ENCODE measurements at places on chromosomes 16 and 17.

GRCh38 chr17:48878920-48879898 lies 13.4 kb upstream of the ATP5MC1 start:
- DNase-seq, result peak; percentile 64

DNA sequence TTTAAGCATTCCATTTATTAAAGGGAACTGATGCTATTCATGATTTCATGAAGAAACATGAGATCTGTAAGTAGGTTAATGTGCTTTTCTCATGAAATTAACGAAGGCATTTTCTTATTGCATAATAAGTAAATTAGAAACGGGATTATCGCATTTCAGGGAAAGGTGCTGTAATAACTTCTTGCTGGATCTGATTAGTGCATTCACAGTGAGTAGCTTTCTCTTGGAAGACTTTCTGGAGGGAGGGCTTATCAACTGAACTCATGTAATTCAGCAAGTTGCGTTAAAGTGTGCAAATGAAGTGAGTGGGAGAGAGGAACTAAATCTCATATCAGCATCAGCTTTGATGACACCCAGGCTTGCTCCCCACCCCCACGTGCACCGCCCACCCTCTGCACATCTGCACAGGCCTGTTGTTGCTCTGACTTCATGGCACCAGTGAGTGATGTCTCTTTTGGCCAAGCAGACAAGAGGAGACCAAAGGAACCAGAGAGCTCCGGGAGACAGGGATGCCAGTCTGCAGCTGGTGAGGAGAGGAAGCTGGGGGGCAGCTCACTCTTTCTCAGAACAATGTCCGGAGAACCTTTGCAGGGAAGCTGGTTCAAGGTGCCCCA lies 26.3 kb upstream of the GAS7 start:
- no peak for DNase-seq

- DNase-seq, result no peak
Measured at GRCh38 chr17:54991567-54991966, 23.0 kb downstream of the STXBP4 start.

- no peak for DNase-seq
Measured at GRCh38 chr17:42413464-42414040, 9.5 kb downstream of the CAVIN1 start.

- no peak for DNase-seq
Measured at GRCh38 chr17:67594115-67594880, 123.4 kb upstream of the NOL11 start.

DNA sequence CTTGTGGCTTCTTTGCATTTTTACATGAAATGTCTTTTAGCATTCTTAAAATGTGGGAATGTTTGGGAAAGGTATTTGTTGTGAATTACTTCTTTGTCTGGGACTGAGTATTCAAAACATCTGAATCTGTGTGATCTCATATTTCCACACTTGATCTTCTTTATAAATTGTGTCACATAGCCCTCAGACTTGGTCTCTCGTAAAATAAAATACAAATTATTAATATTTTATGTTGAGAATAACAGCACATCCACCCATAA lies 81.9 kb downstream of the TUBD1 start:
- DNase-seq, result no peak

DNA sequence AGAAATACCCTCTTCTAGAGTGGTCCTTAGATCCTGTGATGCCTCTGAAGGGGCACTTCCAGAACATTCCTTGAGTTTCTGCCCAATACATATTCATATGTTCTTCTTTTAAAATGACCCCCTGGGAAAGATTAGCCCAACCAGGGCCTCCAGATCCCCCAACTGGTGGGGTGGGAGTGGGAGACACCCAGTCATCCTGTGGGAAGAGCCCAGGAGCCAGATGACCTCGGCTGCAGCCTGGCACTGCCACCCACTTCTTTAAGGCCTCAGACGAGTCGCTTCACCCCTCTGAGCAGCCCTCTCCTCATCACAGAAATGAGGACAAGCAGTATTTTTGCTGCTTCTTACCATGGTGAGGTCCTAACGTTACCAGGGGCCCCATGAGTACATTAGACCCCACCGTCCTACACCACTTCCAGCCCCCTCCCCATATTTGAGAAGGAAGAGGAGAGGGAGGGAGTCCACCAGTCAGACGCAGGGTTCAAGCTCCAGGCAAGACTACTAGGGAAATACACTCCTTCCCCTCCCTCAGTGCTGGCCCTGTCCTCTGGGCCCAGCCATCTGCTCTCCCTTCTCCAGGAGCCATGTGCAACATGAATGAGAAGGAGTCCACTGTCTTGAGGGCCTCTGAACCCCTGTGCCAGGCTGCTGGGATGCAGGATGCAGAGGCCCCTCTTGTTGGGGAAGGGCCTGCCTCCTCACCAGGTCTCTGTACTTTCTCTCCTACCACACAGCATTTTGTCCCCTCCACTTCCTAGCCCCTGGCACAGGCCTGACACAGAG lies 11.8 kb downstream of the MPO start:
- DNase-seq, result no peak

Measured in kidney capillary endothelial cell (primary cell).